ENCODE measurements at places on chromosomes 16 and 17. TPM values are rescaled to one million over a fixed set of nuclear protein-coding genes. Genes with fewer than 3 reads are reported as not detected.
A peak's percentile ranks its signal among the peaks of the same experiment; 100 is the strongest.

UMOD gene
- not detected for total RNA-seq

GRCh38 chr16:46886764-46887523 lies 2.8 kb downstream of the GPT2 start:
- no peak for DNase-seq

CDH5 gene
- total RNA-seq = 9.0 TPM

GRCh38 chr17:79667746-79668145 lies 56.9 kb upstream of the RBFOX3 start:
- no peak for DNase-seq

- no peak for DNase-seq
These were observed 13.5 kb upstream of the FBXO47 start for GRCh38 chr17:38980490-38981217.

DNA sequence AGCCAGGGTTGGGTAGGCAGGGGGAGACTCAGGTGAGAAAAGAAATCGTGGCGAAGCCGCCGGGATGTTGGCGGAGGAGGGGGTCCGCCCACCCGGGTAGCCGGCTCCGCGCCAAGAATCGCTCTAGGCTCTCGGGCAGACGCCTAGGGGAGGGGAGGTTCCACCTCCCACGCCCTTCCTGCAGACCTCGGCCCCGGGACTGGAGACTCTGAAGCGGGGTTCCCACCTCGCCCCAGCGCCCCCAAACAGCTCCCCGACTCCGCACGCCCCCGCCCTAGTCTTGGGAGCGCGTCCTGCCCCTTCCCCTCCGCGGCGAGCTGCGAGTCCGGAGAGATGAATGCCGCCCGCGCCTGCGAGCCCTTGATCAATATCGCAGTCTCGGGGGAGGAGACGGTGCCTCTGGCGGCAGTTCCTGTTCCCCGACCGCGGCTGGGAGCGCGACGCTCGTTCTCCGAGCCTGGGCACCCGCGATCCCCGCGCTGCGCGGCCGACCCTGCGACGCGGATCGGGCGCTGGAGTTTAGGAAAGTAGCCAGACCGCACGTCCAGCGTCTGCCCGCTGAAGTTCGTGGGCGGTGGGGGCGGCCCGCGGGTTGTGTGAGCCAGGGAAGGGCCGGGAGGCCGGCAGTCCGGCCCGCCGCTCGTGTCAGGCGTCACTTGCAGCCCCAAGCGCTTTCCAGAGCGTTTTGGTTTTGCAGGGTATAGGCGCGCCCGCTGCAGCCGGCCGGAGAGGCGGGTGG lies 790 bp downstream of the CRHR1 start:
- peak; percentile 49 for DNase-seq

EMC6 gene
- total RNA-seq = 2.6 TPM

DNA sequence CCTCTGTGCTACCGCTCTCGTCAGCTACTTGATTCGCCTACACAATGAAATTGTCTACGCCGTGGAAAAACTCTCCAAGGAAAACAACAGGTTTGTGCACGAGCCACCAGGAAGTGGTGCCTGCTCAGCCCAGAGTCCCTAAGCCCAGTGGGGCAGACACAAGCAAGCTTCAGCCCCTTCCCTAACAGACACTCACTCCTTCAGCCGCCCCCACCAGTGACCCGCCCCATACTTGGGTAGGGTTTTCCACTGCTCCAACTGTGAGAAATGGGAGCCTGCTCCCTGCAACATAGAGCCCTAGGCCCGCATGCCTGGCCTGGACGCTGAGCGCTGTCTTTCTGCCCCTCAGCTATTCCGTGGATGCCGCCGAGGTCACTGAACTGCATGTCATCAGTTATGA lies 28.6 kb upstream of the ENDOV start:
- no peak for DNase-seq

GRCh38 chr17:7019839-7020519 lies 2.9 kb upstream of the BCL6B start:
- peak; percentile 57 for DNase-seq

GRCh38 chr16:86059253-86060171 lies 160.6 kb downstream of the IRF8 start:
- no peak for DNase-seq

ALDH3A1 gene
- total RNA-seq = 689 TPM

DNA sequence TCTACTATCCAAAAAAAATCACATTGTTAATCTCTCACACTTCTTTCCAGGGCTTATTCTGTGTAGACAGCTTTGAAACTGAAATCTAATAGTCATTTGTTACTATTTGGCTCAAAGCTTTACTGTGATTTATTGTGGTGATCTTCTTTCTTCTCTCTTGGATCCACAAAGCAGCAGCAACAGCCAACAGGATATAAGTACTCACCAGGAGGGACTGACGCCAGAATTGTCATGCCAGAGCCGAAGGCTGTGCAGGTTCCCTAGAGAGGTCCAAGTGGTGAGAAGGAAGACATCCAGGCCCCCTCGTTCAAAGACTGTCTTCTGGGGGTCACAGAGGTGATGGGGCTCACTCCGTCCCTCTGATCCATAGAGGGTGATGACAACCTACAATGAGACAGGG lies 33.3 kb downstream of the PKD1L3 start:
- DNase-seq = no peak

DNA sequence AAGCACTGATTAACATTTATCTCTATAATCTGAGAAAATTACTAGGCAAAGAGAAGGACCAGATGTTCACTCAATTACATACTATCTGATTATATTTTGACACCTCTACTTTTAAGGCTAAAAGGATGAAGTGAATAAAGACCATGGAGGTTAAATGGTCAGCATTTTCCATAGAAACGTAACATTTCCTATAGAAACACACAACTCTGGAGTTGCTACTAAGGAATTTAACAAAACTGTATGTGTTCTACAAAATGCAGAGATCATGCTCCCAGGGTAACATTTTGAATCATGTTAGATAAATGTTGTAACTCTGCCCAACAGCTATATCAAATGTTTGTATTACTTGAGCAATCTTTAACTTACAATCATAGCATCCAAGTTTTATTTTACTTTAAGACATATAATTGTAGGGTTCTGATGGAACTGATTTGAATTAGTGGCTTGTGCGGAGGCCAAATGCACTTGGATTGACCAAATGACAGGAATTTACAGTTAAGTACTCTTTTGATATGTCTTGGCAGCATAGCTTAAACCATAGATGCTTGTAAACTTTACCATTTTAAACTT lies 97.7 kb downstream of the RPGRIP1L start:
- peak; percentile 32 for DNase-seq

TBC1D3H gene
- total RNA-seq = not detected

- DNase-seq = no peak
These were observed 1.8 kb upstream of the BCL6B start for GRCh38 chr17:7020894-7021664.

C16orf74 gene
- not detected for total RNA-seq

DNA sequence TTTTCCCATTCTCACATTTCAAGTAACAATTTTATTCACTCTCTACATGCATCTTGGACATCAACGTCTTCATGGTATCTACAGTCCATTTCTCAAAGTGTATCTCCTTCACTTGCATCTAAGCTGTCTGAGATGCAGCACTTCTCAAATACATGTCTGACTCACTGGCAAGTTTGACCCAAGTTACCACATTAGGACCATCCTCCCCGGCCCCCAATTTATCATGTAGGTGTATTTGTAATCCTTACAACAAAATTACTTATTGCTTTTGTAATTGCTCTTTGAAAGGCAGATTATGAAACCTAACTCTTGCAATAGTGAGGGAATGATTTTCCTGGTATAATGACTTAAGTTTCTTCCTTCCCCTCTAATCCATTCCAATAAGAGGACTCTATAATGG lies 28.9 kb upstream of the ULK2 start:
- no peak for DNase-seq

GRAPL gene
- 2.9 TPM for total RNA-seq

ELOB gene
- total RNA-seq = 68.1 TPM

SERPINF2 gene
- 0.87 TPM for total RNA-seq

- peak; percentile 80 for DNase-seq
These were observed 2.5 kb upstream of the LASP1 start for GRCh38 chr17:38867179-38867967.

- DNase-seq = peak; percentile 36
These were observed 71.0 kb upstream of the ATF7IP2 start for GRCh38 chr16:10314811-10315210.

DNA sequence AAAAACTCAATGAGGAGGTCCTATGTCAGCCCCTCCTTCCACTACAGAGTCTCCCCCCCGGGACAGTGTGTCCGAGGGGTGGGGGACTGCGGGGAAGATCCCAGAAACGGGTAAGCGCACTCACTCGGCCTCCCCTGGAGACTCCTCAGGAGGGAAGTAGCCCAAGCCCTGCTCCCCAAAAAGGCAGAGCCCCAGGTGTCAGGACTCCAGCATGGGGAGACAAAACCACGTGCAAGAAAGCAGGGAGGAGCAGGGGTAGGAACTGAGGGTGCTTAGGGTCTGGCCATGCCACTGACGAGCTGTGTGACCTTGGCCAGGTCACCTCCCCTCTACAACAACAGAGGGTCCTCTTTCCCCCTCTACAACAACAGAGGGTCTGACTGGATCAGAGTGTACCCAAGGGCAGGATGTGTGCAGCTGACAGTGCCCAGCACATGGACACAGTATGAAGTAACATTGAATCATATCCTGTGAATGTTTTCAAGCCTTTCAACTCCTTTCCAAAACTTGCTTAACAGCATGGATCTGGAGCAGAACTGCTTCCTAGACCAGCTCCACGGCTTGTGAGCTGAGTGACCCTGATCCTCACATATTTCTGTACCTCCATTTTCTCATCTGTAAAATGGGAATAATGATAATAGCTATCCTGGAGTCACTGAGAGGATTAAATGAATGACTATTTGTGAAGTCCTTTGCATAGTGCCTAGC lies 2.1 kb upstream of the NAGS start:
- no peak for DNase-seq

PABPN1L gene
- not detected for total RNA-seq

DNA sequence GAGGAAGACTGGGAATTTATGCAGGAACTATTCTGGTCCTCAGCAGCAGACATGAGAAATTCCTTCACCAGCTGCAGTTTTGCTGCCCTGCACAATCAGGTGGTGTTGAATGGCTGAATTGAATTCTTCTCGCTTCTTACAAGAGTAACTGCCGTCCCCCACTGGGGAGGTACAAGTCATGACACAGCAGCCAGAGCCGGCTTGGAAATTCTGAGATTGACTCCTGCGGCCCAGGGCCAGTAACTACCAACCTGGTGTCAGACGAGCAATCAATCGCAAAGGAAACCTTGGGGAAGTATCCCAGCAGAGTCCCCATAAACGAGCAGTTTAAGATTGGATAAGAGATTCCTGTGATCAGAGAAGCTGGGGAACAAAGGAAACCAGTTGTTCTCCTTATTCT lies 30.7 kb downstream of the KNOP1 start:
- DNase-seq = no peak

DNA sequence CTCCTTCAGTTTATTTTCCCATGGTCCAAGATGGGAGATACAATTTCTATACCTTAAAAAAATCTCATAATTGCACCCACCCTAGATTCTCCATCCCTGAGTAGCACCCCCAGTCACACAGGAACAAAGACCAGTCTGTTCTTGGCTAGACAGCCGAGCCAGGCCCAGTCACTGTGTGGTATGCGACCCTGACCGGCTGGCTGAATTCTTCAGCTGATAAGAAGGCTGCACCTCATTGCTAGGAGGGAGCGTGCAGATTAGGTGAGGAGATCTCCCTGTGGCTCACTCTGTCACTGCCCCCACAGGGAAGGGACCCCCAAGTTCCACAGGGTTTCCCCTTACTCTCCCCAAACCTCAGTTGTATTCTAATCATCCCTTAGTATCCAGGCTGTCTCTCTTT lies 138.7 kb downstream of the SALL1 start:
- DNase-seq = no peak

GRCh38 chr17:75262112-75262606 lies 480 bp downstream of the MRPS7 start:
- DNase-seq = peak; percentile 33

ITGAD gene
- total RNA-seq = 0.37 TPM

All from stomach (tissue), 19 donors.